ENCODE measurements at places on chromosomes 3 and 15.

GRCh38 chr3:76266511-76266910 is 481.2 kb upstream of the ZNF717 start:
- no peak for DNase-seq

- DNase-seq, result no peak
Observed at GRCh38 chr3:123627673-123628670, 43.1 kb upstream of the HACD2 start.

GRCh38 chr3:196992461-196993065 is 23.9 kb upstream of the PIGZ start:
- no peak for DNase-seq

DNA sequence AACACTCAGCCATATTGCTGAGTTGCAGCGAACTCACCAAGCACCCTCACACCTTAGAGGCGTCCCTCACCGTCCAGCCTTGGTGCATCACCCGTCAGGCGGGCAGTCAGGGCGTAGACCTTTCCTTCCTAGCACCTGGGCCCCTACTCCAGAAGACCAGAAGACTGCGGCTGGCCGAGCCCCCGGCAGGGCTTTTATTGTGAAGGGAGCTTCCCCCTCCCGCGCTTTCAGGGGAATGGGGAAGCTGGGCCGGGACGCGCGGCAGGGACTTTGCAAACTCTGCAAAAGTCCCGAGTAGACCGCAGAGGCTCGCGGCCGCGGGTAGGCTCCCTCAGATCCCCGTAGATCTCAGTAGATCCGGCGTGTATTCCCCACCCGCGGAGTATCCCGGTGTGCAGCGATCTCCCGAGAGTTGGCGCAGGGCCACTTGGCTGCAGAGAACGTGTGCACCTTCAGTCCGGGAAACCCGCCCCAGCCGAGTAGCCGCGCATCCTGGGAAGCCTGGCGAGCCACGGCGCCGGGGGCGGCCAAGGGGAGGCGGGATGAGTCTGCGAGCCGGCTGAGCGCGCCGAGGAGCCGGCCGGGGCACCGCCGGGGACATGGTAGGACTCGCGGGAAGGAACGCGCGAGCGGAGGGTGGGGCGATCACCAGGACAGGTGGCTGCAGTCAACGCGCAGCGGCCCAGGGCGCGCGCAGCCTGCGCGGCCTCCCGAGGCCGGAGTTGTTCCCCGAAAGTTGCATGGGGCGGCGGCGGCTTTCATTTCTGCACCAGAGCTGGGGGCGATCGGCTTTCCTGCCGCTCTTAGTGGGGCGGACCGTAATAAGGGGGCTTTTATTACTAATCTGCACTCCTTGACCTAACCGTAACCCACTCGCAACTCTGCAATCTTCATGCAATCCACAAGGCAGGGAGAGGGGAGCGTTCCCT is at the start of gene GASK1A:
Gene GASK1A (plus strand): TSS at position 268 of the 929 bp plus-strand sequence. CDS start 332 bp downstream, at position 600.
- peak; percentile 20 for DNase-seq

DNA sequence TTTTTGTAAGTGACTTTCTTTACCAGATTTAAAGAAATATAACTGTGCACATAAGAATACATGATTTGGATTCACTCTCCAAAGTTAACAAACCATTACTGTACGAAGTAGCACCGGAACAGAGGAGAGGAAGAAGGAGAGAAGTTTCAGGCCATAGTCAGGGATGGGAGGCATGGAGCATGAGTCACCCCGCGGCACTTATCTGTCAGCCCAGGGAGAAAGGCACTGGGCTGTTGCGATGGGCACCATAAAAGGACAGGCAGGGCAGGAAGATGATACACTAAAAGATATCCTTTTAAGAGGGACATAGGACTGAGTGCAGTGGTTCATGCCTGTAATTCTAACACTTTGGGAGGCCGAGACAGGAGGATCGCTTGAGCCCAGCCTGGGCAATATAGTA is 37.0 kb downstream of the TTC23 start:
- DNase-seq, result no peak

DNA sequence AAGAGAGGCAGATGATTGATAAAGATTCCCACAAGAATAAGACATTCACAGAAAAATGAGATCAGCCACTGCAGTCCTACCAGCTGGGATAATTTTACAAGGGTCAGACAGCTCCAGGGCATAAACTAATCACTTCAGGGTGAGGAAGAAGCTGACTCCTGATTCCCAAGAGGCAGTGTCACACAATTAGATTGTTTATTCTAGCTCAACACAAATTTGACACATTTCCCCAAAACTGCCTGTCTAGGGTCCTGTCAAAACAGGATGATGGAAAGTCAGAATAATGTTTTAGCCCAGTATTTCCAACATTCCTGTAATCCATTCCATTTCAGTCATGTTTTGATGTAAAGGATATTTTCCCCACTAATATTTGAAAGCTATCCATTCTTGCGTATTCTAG is 110.8 kb downstream of the TNIK start:
- no peak for DNase-seq

DNA sequence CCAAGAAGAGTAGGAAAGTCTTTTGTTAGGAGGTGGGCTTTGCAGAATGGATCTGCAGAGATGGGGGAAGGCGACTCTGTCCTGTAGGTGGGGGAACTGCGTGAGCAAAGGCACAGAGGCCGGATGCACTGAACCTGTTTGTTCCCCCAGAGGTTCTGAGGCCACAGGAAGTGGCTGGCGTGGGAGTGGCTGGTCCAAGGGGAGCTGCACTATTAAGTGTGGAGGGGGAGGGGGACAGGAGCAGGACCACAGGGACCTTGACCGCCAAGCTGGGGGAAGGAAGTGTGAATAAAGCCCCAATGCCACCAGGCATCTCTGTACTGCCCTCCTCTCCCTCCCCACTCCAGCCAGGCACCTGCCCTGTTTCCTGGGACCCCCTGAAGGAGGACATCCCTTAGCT is 51.8 kb downstream of the CYP11A1 start:
- no peak for DNase-seq

- DNase-seq, result no peak
Observed at GRCh38 chr15:45129651-45130129, at the start of the genes DUOX1 and DUOXA1. DUOX1 (plus strand) TSS chr15:45129994; CDS start chr15:45131967, 1,973 bp downstream. DUOXA1 (minus strand) TSS chr15:45129879; CDS start chr15:45123014, 6,865 bp downstream.

- DNase-seq, result no peak
Observed at GRCh38 chr15:66588537-66588936, 22.7 kb upstream of the LCTL start.
